Skeletal muscle cell (primary cell): ENCODE measurements at places on chromosomes 5 and 9.

DNA sequence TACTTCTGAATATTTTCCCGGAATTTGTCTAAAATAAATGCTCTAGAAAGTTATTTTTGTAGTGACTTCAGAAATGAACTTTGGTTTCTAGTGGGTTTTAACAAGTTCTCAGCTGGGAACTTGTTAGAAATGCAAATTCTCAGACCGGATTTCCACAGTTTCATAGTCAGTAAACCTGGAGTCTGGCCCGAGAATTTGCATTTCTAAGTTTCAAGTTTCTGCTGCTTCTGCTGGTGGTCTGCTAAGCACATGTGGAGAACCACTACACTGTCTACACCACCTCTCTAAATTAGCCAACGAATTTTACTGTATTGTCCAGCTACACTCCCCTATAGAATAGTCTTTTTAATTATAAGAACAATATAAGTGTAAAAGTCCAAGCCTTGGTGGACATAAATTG lies 208.0 kb downstream of the CHSY3 start:
- no peak for DNase-seq

DNA sequence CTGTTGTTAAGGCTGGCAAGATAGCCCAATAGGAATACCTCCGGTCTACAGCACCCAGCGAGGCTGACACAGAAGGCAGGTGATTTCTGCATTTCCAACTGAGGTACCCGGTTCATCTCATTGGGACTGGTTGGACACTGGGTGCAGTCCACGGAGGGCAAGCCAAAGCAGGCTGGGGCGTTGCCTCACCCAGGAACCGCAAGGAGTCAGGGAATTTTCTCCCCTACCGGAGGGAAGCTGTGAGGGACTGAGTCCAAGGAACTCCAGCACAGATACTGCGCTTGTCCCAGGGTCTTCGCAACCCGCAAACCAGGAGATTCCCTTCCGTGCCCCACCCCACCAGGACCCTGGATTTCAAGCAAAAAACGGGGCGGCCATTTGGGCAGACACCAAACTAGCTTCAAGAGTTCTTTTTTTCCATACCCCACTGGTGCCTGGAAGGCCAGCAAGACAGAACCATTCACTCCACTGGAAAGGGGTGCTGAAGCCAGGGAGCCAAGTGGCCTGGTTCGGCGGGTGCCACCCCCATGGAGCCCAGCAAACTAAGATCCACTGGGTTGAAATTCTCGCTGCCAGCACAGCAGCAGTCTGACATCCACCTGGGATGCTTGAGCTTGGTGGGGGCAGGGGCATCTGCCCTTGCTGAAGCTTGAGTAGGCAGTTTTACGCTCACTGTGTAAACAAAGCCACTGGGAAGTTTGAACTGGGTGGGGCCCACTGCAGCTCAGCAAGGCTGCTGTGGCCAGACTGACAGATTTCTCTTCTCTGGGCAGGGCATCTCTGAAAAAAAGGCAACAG lies 647.2 kb downstream of the BNC2 start:
- no peak for DNase-seq

GRCh38 chr5:41334758-41335157 lies 121.4 kb upstream of the C6 start:
- no peak for DNase-seq

GRCh38 chr5:171839112-171839511 lies 53.5 kb downstream of the SMIM23 start:
- no peak for DNase-seq

GRCh38 chr9:122040561-122041242 lies 52.4 kb downstream of the TTLL11 start:
- DNase-seq, result no peak

DNA sequence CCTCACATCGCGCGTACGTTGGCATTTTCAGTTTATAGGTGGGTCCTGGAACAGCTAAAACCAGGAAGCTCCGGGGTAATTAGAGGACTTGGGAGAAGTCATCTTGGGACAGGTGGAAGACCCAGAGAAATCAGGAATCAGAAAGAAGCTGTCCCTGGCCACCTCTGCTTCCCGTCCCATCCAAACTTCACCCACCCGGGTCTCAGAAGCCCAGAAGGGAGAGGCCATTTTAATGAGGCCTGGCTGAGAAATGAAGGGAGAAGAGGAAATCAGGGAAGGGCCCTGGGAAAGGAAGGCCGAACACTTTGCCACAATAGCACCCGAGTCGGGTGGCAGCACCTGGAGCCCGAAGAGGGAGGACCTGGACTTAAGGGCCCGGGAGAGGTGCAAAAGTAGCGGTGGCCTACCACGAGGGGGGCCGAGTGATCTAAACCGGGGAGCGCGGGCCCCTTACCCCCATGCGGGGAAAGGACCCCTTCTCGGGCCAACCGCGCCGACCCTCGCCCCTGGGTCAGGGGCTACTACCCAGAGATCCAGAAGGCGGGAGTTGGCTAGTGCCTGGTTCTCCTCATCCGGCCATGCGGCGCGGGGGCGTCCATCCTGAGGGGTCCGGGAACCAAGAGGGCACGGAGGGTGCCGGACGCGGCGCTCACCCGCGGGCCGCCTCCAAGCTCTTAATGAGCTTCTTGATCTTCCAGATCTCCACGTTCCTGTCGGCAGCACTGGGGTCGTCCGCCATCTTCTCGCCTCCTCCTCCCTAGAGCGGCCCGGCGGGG lies 668 bp downstream of the ETF1 start:
- no peak for DNase-seq

DNA sequence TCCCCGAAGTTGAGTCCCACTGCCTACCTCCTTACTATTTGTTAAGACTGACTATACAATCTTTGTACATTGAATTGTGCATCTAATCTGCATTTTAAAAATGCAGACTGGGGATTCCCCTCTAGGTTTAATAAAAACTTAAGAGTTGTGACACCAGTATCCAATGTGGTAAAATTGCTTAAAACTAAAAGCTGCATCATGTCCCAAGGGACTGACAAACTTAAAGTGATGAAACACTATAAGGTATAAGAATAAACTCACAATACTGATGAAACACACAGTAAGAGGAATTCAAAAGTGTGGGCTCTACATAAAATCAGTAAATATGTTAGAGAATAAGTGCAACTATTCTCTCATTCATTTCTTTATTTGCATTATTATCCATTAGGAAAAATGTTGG lies 1905.1 kb downstream of the MAT2B start:
- DNase-seq, result peak; percentile 11
